ENCODE measurements at places on chromosomes 13 and 19.

GRCh38 chr13:51840917-51841316, 4.1 kb downstream of the TMEM272 start:
- DNase-seq: no peak

- no peak for DNase-seq
These were observed 3.5 kb downstream of the CYP4F3 start for GRCh38 chr19:15644066-15644741.

GRCh38 chr19:37227996-37228395, 10.0 kb downstream of the ZNF383 start:
- no peak for DNase-seq

- no peak for DNase-seq
These were observed 8.6 kb downstream of the CLN5 start for GRCh38 chr13:77000475-77000874.

- no peak for DNase-seq
These were observed 108.8 kb upstream of the FRY start for GRCh38 chr13:31922724-31923123.
